IPS DF 6.9 (cell line): ENCODE measurements at places on chromosomes 7 and 10.

- no peaks in the 10 kb centered on the region for H3K36me3 ChIP-seq
- H3K4me3 ChIP-seq, result no peak overlapping the region
- no peaks in the 10 kb centered on the region for H3K4me1 ChIP-seq
- no peak overlapping the region for H3K27ac ChIP-seq
- DNase-seq, result no peak
- no peaks in the 10 kb centered on the region for H3K27me3 ChIP-seq
Measured at GRCh38 chr7:25583621-25584020, 355.3 kb upstream of the NPVF start.

DNA sequence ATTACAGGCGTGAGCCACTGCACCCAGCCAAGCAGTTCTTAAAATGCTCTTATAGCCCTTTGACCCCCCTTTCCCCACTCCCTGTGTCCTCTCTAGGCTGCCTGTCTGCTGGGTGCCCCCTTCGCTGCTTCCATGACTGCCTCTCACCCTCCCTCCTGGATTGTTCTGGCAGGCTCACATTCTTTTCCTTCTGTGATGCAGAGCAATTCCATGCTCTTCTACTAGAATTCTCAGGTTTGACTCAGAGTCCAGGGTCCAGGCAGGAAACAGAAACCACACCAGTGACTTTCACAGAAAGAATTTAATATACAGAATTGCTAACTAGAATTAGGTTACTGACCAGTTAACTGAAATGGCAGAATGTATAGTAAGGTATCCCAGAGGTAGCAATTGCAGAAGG lies 244.8 kb downstream of the BAMBI start:
- no peak overlapping the region for H3K27ac ChIP-seq
- no peaks in the 10 kb centered on the region for H3K27me3 ChIP-seq
- no peaks in the 10 kb centered on the region for H3K36me3 ChIP-seq
- DNase-seq, result no peak

DNA sequence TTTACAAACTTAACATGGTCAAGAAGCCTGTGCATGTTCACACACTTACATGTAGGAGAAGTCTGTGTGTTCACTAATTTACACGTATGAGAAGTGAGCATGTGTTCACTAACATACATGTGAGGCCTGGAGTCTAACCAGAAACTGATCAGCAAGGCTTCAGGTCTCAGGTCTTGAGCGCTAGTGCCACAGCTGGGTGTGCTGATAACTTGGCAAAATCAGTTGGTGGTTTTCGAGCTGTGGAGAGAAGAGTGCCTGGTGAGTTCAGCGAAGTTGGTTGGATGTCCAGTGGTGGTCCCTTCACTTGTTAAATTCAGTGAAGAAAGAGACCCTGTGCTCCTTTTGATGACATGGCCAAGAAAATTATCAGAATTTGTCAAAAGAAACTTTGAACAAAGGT lies 98.7 kb downstream of the CELF2 start:
- no peaks in the 10 kb centered on the region for H3K36me3 ChIP-seq
- DNase-seq, result no peak
- H3K27me3 ChIP-seq, result no peaks in the 10 kb centered on the region
- no peaks in the 10 kb centered on the region for H3K4me1 ChIP-seq
- H3K4me3 ChIP-seq, result no peak overlapping the region

DNA sequence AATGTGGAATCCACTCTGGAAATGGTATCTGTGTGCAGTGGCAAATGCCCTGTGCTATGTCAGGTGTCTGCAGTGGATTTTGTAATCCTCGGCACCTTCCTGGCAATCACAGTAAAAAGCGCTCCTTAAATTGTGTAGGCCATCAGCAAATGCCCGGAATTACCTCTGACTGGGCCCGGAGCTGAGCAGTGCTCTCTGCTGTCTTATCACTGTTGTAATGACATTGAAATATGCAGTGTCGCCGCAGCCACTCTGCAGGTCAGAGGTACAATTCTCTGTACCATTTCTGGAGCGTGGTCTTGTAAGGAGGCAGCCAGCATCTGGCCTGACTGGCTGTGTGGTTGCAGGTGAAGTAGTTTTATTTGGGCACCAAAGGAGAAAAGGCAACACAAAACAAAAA lies 416.4 kb upstream of the MKI67 start:
- H3K27ac ChIP-seq, result no peak overlapping the region
- H3K36me3 ChIP-seq, result no peaks in the 10 kb centered on the region
- no peaks in the 10 kb centered on the region; the same call in 1 of the 2 replicates for H3K27me3 ChIP-seq
- H3K4me1 ChIP-seq, result peaks cover 5% of the 10 kb centered on the region
- DNase-seq, result no peak

GRCh38 chr10:99742254-99742653 lies 10.2 kb downstream of the CUTC start:
- H3K27ac ChIP-seq, result no peak overlapping the region
- DNase-seq, result no peak

DNA sequence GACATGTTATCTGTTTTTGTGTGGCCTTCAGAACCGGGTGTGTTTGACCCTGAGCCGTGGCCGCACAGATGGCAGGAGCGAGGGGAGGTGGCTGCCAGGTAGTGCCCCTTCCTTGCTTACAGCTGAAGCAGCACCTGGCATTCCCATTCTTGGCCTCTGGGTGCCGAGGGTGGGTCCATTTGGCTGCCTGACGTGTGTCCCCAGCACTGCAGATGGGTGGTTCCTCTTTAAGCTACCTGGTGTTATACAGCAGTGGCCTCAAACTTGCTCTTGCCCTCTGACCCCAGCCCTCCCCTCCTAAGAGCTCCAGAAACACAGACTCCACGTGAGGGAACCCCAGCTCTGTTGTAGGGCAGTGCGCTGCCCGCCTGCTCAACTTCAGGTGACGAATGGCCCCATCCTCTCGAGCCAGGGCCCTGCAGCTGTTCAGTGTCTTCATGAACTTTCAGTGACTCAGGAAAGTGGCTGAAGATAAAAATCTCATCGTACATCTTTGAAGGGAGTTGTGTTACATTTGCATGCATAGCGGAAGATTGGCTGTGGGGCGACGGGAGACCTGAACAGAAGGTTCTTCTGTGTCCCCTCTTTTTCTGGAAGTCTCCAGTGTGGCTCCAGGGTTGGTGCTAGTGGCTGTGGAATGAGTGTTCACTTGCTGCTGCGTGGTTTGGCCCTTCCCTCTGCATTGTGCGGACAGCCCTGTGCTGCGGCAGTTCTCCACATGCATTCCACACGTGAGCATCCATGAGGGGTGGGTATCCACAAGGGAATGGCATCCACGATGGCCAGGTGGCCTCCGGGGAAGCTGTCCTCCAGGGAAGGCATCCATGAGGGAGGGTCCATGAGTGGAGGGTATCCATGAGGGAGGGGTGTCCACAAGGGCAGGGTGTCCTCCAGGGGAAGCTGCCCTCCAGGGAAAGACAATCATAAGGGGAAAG lies 91.6 kb downstream of the INPP5A start:
- no peak overlapping the region for H3K4me3 ChIP-seq
- peaks cover 4% of the 10 kb centered on the region; the same call in 1 of the 2 replicates for H3K4me1 ChIP-seq
- H3K27me3 ChIP-seq, result no peaks in the 10 kb centered on the region
- no peak overlapping the region for H3K27ac ChIP-seq
- no peaks in the 10 kb centered on the region for H3K36me3 ChIP-seq
- DNase-seq, result no peak

DNA sequence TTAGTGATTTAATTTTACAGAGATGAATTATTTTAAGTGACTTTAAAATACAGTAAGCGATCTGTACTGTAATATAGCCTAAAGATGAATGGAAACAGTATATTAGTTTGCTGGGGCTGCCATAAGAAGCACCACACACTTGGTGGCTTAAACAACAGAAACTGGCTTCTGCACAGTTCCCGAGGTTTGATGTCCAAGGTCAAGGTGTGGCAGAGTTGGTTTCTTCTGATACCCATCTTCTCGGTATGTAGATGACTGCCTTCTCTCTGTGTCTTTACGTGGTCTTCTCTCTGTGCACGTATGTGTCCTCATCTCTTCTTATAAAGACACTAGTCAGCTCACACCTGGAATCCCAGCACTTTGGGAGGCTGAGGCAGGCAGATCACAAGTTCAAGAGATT lies 64.0 kb upstream of the KMT2E start:
- no peak for DNase-seq
- no peaks in the 10 kb centered on the region for H3K36me3 ChIP-seq
- H3K4me1 ChIP-seq, result no peaks in the 10 kb centered on the region
- H3K27me3 ChIP-seq, result no peaks in the 10 kb centered on the region
- H3K27ac ChIP-seq, result no peak overlapping the region

- DNase-seq, result no peak
- H3K36me3 ChIP-seq, result no peaks in the 10 kb centered on the region
- no peak overlapping the region; the same call in 1 of the 2 replicates for H3K4me3 ChIP-seq
- peaks cover 8% of the 10 kb centered on the region; the same call in 1 of the 2 replicates for H3K27me3 ChIP-seq
Measured at GRCh38 chr10:124094419-124094785, 1.0 kb upstream of the CHST15 start.

- H3K27me3 ChIP-seq, result no peaks in the 10 kb centered on the region
- no peaks in the 10 kb centered on the region for H3K4me1 ChIP-seq
- no peak overlapping the region for H3K27ac ChIP-seq
- DNase-seq, result no peak
- H3K4me3 ChIP-seq, result no peak overlapping the region
Measured at GRCh38 chr7:144503215-144503614, 99.7 kb upstream of the NOBOX start.

DNA sequence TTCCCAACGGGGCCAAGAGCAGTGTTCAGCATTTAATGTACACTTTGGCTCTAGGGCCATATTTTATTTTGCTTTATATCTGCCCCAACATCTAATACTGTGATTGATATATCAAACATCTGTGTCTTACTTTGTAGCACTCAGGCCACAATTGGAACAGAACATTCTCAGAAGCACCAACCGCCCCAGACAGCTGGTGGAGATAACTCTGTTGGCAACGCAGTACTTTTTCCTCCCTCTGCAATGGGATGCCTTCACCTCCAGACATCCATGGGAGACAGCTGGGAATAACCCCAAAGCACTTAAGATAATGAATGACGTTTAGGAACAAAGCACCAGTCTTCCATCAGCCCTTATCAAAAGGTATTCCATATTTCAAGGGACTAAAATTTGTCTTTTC lies 57.4 kb downstream of the PIP4K2A start:
- 0 out of 2 replicates have a peak, but pooled peaks cover 4% of the 10 kb centered on the region for H3K4me1 ChIP-seq
- no peak overlapping the region for H3K4me3 ChIP-seq
- H3K27me3 ChIP-seq, result no peaks in the 10 kb centered on the region
- no peaks in the 10 kb centered on the region for H3K36me3 ChIP-seq

- no peak overlapping the region for H3K4me3 ChIP-seq
- H3K4me1 ChIP-seq, result 0 out of 2 replicates have a peak, but pooled peaks cover 1% of the 10 kb centered on the region
- no peaks in the 10 kb centered on the region for H3K27me3 ChIP-seq
- H3K27ac ChIP-seq, result no peak overlapping the region
- no peaks in the 10 kb centered on the region for H3K36me3 ChIP-seq
Measured at GRCh38 chr7:43669286-43670081, 59.8 kb downstream of the COA1 start.

DNA sequence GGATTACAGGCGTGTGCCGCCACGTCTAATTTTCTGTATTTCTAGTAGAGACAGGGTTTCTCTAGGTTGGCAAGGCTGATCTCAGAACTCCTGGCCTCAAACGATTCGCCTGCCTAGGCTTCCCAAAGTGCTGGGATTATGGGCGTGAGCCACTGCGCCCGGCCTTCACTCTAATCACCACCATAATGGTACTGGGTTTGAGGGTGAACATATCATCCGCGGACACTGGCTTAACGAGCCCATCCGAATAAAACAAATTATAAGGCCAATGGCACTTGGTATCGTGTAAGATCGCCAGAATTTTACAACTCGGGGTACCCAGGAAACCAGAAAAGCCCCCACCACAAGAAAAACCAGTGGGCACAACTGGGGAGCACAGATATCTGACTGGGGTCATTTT lies 580 bp downstream of the FAM200A start:
- H3K4me3 ChIP-seq, result peak overlapping the region; percentile 88; the same call in 1 of the 2 replicates
- DNase-seq, result no peak
- no peak overlapping the region for H3K27ac ChIP-seq
- no peaks in the 10 kb centered on the region for H3K27me3 ChIP-seq
- H3K36me3 ChIP-seq, result peaks cover 3% of the 10 kb centered on the region; the same call in 1 of the 2 replicates
- no peaks in the 10 kb centered on the region for H3K4me1 ChIP-seq

DNA sequence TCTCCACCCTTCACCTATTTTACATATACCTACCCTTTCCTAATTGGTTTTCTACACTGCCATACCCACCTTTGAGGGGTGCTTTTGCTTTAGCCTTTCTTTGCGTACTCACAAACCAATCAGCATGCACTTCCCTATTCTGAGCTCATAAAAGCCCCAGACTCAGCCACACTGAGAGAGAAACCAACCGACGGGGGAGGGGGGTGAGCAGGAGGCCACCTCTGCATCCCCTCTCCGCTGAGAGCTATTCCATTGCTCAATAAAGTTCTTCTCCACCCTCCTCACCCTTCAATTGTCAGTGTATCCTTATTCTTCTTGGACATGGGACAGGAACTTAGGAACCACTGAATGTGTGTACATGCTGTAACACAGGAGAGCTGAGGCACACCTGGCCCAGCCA lies 9.0 kb upstream of the FKBP9 start:
- no peak for DNase-seq
- H3K36me3 ChIP-seq, result peaks cover 3% of the 10 kb centered on the region; the same call in 1 of the 2 replicates
- peaks cover 1% of the 10 kb centered on the region; the same call in 1 of the 2 replicates for H3K4me1 ChIP-seq
- peaks cover 5% of the 10 kb centered on the region for H3K27me3 ChIP-seq
- no peak overlapping the region for H3K4me3 ChIP-seq

DNA sequence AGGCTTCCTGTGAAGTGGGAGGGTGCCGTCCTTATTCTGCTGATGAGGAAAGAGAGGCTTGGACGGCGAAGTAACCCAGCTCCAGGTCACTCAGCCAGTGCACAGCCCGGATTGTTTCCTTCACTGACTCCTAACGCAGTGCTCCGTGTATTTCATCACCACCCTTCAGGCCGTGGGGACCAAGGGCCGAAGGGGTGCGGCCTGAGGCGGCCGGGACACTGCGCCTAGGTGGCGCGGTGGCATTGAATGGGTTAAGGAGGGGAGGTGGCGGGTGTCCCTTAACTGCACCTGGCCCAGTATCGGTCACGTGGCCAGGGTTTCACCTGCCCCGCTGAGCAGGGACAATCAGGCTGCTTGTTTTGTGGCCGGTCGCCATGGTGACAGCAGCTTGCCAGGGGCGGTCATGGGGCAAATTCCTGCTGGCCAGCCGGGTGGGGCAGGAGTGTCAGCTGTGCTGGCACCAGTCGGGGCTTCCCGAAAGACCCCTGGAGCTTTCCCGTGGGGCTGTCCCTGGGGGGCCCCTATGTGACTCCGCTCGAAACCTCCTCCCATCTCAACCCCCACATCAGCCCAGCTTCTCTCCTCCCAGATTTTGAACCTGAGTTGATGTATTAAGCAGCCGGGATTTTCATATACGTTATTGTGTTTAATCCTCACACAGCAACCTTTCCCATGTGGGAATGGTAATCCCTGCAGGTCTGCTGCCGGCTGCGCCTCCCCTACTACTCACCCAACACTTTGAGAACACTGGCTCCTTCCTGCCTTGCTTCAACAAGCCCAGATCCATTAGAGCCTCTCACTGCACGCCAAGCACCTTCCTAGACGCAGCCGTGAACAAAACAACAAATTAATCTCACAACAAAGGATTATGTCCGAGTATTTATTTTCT lies 4.4 kb upstream of the ABHD11 start:
- H3K27ac ChIP-seq, result no peak overlapping the region
- DNase-seq, result no peak
- no peak overlapping the region; the same call in 1 of the 2 replicates for H3K4me3 ChIP-seq
- H3K36me3 ChIP-seq, result no peaks in the 10 kb centered on the region
- no peaks in the 10 kb centered on the region for H3K27me3 ChIP-seq
